ENCODE measurements at places on chromosomes 1 and 21.

- no peak for DNase-seq
Measured at GRCh38 chr1:187491082-187491720, 662.5 kb downstream of the PLA2G4A start.

GRCh38 chr1:189619682-189620332 lies 857.9 kb downstream of the BRINP3 start:
- DNase-seq, result no peak

GRCh38 chr1:60329651-60330050 lies 256.1 kb upstream of the C1orf87 start:
- DNase-seq, result no peak

DNA sequence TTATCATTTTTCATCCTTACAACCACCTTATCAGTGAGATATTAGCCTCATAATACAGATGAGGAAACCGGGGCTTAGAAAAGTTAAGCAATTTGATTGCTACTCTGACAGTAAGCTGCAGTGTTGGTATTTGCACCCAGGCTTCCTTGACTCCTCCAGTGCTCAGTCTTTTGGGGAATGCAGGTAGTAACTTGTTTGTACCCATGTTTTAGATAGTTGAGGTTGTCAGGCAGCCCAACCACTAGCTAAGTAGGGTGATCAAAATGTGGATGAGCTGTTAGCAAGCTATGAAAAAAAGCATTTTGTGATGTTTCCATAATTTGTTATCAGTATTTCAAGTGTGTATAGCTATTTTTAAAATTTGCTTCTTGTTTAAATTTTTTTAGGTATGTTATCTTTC lies 80.8 kb downstream of the SASS6 start:
- no peak for DNase-seq

DNA sequence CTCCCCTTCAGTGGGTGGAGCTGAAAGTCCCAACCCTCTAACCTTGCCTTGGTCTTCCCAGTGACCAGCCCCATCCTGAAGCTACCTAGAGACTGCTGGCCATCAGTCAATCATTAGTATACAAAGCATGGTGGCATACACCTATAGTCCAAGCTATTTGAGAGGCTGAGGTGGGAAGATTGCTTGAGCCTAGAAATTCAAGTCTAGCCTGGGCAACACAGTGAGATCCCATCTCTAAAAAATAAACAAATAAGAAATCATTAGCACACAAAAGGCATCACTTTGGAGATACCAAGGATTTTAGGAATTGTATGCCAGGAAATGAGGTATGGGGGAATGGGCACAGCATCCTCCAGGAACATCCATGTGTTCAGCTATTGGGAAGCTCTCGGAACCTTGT lies 4.4 kb upstream of the IFI6 start:
- DNase-seq, result no peak

DNA sequence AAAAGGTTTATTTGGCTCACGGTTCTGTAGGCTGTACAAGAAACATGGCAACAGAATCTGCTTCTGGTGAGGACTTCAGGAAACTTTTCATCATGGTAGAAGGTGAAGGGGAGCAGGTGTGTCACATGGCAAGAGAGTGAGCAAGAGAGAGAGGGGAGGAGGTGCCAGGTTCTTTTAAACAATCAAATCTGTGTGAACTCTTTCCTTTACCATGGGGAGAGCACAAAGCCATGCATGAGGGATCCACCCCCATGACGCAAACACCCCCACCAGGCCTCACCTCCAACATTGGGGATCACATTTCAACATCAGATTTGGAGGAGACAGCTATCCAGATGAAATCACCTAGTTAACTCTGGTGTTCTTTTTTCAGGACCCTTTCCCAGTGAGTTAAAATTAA lies 103.6 kb downstream of the GALNT2 start:
- no peak for DNase-seq

GRCh38 chr1:225748529-225748928 lies 29.1 kb upstream of the SRP9 start:
- DNase-seq, result no peak

DNA sequence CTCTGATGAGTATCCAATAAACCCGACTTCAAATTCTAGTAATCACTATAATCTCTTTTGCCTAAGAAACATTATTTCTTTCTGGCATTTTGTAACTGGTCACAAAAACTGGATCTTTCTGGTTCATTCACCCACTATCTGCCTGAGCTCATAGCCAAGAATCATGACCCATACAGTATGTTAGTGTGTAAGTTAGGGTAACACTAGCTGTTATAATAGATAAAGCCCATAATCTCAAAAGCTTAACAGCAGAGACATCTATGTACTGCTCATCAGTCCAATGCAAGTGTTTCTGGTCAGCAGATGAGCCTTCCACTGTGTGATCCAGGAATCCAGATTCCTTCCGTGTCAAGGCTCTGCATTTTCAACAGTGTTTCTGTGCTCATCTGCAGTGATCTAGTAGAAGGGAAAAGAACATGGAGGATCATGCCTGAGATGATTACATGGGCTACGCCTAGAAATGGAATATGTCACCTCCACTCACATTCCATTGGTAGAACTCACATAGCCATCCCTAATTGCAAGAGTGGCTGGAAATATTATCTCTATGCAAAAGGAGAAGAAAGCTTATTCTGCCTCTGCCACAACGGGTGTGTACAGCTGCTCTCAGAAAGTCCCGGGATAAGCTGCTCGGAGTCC lies 27.7 kb downstream of the RRAGC start:
- DNase-seq, result no peak

- DNase-seq, result no peak
Measured at GRCh38 chr1:38781872-38782617, 77.5 kb downstream of the RRAGC start.

DNA sequence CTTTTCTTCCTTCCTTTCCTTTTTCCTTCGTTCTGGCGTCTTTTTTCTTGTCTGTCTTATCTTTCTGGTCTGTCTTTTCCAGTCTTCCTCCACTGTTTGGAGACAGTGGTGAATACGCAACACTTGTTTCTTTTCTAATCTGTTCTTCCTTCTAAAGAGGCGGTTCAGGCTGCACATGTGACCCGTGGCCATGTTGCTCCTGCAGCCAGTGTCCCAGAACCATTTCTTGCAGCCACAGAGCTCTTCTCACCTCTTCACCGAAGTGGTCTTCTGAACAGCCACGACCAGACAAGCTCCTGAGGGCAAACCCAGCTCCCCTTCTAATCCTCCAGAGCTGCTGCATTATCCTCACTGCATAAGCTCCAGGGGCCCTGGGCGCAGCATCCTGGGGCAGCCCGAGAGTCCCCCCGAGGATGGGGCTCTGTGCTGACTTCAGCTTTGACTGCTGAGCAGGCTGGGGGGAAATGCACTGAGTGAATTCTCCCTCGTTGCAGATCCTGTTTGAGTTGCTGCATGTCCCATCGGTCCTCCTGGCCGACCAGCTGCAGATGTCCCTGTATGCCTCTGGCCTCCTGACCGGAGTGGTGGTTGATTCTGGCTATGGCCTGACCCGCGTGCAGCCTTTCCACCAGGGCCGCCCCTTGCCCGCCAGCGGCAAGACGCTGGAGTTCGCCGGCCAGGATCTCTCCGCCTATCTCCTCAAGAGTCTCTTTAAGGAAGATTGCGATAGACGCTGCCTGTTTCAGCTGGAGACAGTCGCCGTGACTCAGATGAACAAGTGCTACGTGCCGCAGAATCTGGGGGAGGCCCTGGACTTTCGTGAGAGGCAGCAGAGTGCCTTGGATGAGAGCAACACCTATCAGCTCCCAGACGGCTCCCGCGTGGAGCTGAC lies 70.4 kb downstream of the ACTL8 start:
- DNase-seq, result no peak

- no peak for DNase-seq
Measured at GRCh38 chr1:180633057-180634056, 1.5 kb downstream of the XPR1 start.

GRCh38 chr1:205076245-205076761 lies 8.0 kb downstream of the TMEM81 start:
- no peak for DNase-seq

DNA sequence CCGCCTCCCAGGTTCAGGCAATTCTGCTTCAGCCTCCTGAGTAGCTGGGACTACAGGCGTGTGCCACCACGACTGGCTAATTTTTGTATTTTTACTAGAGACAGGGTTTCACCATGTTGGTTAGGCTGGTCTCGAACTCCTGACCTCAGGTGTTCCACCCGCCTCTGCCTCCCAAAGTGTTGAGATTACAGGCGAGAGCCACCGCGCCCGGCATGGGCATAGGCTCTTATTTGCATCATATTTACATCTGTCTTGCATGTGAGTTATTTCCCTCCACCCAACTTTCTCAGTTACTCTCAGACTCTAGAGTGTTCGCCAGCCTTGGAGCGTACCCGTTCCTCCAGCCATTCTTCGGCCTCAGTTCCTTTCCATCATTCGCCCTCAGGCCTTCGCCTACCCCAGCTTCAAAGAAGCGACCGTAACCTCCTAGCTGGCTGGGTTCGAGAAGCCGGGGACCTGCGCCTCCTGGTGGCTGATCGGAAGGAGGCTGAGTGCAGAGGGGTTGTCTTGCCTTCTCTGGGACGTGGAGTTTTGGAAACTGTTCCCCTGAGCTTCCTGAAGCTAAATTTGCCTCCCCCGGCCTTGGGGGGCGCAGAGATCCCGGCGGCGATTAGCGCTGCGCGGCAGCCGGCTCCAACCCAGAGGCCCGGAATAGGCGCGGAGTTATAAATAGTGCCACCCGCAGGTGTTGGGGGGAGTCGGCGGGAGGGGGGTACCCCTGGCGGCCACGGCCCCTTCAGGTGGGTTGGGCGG lies 3.6 kb upstream of the ZBTB7B start:
- no peak for DNase-seq

DNA sequence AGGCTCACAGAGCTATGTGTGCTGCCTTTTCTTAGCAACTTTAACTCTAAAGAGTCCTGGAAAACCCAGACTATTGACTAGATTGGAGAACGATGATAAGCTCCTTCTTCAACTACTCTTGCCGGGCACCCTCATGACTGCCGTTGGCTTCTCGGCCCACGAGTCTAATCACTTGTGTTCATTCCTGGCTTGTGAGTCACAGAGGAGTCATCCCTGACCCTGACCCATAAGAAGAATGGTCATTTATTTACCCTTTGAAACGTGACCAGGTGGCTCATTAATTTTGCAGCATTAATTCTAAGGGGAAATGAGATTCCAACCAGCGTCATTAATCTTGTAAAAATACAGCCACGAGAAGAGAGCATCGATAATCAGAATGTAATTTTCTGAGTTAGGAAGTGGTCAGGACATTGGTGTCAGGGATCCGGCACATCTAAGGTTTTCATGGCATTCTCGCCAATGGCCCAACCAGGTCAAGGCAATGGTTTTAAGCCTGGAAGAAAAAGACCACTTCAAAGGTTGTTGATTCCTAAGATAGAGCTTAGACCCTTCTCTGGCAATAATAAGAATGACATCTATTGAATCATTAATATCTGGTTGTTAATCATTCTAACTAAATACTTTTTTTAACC lies 183.6 kb upstream of the RUNX1 start:
- no peak for DNase-seq

- DNase-seq, result no peak
Measured at GRCh38 chr1:214640431-214641213, 37.6 kb downstream of the CENPF start.

DNA sequence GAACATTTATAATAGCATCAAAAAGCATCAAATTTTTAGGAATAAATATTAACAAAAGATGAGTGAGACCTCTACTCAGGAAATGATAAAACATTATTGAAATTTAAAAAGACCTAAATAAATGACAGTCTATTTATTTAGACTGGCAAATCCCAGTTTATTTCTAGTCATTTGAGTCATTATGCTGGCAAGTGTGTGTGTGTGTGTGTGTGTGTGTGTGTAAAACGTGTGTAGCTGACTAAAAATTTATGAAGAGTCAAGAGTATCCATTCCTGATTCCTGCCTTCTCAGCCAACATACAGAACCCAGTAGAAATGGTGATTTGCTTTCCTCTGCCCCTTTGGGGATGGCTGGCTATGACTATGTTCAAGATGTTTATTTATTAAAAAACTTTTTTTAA lies 46.2 kb downstream of the OSBPL9 start:
- DNase-seq, result no peak

DNA sequence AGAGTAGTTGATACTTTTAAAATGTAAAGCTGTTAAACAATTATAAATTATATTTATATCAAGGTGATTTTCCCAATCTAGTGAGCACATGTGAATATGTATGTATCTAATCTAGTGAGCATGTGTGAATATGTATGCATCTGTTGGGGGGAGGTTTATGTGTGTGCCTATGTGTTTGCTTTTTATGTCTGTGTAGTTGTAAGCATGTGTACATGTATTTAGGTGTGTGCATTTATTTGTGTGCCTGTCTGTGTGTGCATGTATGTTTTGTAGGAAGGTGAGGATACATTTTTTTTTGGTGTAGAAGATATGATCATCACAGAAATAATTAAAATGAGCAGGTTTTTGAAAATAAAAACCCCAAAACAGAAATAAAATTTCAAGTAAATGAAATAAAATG lies 318.9 kb upstream of the CHRM3 start:
- DNase-seq, result no peak

DNA sequence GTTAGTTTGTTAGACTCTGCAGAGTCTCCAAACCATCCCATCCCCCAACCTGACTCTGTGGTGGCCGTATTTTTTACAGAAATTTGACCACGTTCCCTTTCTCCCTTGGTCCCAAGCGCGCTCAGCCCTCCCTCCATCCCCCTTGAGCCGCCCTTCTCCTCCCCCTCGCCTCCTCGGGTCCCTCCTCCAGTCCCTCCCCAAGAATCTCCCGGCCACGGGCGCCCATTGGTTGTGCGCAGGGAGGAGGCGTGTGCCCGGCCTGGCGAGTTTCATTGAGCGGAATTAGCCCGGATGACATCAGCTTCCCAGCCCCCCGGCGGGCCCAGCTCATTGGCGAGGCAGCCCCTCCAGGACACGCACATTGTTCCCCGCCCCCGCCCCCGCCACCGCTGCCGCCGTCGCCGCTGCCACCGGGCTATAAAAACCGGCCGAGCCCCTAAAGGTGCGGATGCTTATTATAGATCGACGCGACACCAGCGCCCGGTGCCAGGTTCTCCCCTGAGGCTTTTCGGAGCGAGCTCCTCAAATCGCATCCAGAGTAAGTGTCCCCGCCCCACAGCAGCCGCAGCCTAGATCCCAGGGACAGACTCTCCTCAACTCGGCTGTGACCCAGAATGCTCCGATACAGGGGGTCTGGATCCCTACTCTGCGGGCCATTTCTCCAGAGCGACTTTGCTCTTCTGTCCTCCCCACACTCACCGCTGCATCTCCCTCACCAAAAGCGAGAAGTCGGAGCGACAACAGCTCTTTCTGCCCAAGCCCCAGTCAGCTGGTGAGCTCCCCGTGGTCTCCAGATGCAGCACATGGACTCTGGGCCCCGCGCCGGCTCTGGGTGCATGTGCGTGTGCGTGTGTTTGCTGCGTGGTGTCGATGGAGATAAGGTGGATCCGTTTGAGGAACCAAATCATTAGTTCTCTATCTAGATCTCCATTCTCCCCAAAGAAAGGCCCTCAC lies at the start of gene OLIG2:
OLIG2 (plus strand) TSS at position 447 of the 954 bp plus-strand sequence. CDS start 928 bp downstream, outside the sequence.
- DNase-seq, result no peak

DNA sequence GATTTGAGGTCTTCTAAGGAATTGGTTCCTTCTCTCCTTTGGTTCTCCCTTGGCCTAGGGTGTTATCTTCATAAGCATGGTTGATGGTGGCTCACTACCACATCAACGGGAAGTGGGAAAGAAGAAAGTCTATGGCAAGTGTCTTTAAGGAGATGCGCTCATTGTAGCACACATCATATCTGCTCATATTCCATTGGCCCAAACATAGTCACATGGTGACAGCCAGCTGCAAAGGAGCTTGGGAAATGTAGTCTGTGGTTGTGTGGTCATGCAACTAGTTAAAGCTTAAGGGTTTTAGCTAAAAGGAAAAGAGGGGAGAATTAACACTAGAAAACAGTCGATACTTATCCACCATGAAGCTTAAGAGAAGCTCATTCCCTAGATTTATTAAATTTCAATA lies 11.4 kb upstream of the MRPS6 start:
- no peak for DNase-seq

Measured in stimulated activated CD8-positive, alpha-beta memory T cell treated with anti-CD3 and anti-CD28 coated beads, Interleukin-7, amount 100 ng/mL, for 1 hour (primary cell).